ENCODE measurements at places on chromosomes 2 and 18. TPM values are rescaled to one million over a fixed set of nuclear protein-coding genes. Genes with fewer than 3 reads are reported as not detected.

ROCK1 gene
- 20.8 TPM for total RNA-seq

ITGB6 gene
- 0.18 TPM for total RNA-seq

PEX13 gene
- 21.6 TPM for total RNA-seq

TMEM247 gene
- total RNA-seq, result 4.7 TPM

MYO1B gene
- total RNA-seq, result 0.33 TPM

RFTN2 gene
- total RNA-seq, result not detected

KCNG3 gene
- total RNA-seq, result not detected

ALPI gene
- total RNA-seq, result not detected

AOX1 gene
- total RNA-seq, result 0.69 TPM

ATP5MC3 gene
- 1,012 TPM for total RNA-seq

CD207 gene
- total RNA-seq, result not detected

RESP18 gene
- not detected for total RNA-seq

FARSB gene
- total RNA-seq, result 52.0 TPM

LIMS2 gene
- 0.22 TPM for total RNA-seq

SP3 gene
- 74.9 TPM for total RNA-seq

CLEC4F gene
- total RNA-seq, result not detected

ACTG2 gene
- total RNA-seq, result 0.67 TPM

FARP2 gene
- total RNA-seq, result 32.5 TPM

MEIS1 gene
- 9.0 TPM for total RNA-seq

PLA2R1 gene
- not detected for total RNA-seq
